ENCODE measurements at places on chromosomes 4 and X. TPM values are rescaled to one million over a fixed set of nuclear protein-coding genes. Genes with fewer than 3 reads are reported as not detected.

FDCSP gene
- total RNA-seq: not detected

DSPP gene
- total RNA-seq: under 0.01 TPM

F8A3 gene
- 1.5 TPM for total RNA-seq

MFAP3L gene
- total RNA-seq: 10.8 TPM

LDB2 gene
- 128 TPM for total RNA-seq
